Activated naive CD8-positive, alpha-beta T cell treated with anti-CD3 and anti-CD28 coated beads, Interleukin-2, amount 50 U/mL, for 24 hours (primary cell): ENCODE measurements at places on chromosomes 2 and 18.

DNA sequence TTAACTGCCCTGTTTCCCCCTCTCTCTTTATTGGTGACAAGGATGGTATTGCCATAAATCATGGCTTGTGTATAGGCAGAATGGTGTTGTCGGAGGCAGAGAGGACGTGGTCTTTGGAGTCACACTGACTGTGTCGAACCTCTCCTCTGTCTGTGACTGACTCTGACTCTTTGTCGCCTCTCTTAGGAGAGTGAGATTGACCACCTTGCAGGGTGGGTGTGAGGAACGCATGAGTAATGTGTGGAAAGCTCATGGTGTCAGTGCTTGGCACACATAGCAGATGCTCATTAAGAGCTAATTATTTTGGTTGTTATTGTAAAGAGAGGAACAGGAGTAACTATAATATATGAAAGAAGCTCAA lies 145.6 kb downstream of the TTC27 start:
- no peak for DNase-seq

DNA sequence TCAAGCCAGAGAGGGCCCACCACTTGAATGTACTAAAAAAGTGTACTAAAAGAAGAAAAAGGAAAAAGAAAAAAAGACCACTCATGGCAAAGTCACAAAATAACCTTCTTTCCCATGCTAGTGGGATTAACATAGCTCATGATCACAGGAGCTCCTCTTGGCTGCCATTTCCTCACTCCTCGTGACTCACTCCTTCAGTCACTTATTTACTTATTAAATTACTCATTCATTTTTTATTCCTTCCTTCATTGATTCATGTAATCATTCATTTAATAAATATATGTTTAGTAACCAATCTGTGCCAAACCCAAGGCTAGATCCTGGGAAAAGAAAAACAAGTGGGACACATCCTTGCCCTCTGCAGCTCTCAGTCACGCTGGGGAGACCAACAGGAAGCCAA lies 300.5 kb downstream of the INSIG2 start:
- DNase-seq, result no peak

DNA sequence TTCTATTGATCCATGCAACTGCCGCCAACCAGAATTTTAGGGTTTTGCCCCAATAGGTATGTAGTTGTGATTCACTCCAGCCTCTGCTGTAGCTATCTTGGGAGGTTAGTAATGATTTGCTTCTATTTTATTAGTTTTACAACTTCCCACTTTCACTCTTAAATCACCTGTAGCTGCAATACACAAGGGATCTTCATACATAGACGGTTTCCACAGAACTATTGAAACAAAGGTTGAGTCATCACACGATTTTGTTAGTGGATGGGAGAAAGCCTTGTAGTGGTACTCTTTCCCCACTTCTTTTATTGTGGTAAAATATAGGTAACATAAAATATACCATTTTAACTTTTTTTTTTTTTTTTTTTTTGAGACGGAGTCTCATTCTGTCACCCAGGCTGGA lies 104.2 kb upstream of the SPRED2 start:
- DNase-seq, result no peak

DNA sequence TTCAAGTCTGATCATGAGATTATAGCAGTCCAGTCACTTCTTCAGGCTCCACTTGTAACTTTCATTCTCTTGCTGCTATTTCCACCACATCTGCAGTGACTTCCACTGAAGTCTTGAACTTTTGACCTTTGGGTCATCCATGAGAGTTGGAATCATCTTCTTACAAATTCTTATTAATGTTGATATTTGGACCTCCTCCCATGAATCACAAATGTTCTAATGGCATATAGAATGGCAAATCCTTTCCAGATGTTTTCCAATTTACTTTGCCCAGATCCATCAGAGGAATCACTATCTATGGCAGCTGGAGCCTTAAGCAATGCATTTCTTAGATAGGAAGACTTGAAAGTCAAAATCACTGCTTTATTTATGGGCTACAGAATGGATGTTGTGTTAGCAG lies 159.4 kb downstream of the LTBP1 start:
- no peak for DNase-seq

DNA sequence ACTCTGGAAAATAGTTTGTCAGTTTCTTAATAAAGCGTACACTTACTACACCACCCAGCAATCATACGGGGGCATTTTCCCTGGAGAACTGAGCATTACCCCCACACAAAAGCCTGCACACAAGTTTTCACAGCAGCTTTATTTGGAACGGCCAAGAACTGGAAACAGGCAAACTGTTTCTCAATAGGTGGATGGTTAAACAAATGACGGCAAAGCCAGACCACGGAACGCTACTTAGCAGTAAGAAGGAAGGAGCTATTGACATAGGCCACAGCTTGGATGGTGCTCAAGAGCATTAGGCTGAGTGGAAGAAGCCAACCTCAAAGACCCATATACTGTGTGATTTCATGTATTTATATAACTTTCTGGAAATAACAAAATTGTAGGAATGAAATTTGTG lies 9.0 kb downstream of the MALL start:
- DNase-seq, result no peak

DNA sequence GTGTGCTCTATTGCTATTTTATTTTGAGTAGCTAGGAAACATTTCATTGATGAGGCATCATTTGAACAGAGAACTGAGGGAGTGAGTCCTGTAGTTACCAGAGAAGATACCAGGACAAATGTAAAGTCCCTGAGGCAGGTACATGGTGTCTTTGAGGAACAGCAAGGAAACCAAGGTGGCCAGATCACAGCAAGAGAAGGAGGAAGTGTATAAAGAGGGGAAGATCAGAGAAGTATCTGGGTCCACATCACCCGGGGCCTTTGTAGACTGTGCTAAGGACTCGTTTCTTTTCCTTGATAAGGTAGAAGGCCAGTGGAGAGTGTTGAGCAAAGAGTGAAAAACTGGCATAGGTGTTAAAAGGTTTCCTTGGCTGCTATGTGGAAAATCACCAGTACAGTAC lies 34.8 kb upstream of the PLB1 start:
- DNase-seq, result no peak

DNA sequence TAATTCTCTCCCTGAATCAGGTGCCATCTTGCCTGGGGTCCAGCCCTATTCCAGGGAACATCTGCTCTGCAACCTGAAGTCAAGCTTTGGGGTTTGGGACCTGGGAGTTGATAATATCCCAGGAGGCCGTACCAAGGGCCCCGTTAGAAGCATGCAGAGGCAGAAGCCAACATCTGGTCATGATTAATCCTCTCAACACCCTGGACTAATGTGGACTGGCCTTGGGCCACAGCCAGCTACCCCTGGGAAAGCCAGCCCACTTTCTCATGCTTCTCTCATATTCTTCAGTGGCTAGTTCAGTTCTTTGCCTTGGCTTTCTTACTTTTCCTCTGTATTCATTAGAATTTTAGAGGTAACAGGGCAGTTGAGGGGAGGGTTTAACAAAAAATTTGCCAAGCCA lies 515.6 kb upstream of the NRP2 start:
- no peak for DNase-seq

GRCh38 chr2:170142502-170142901 lies 35.4 kb upstream of the MYO3B start:
- no peak for DNase-seq

GRCh38 chr2:64944484-64944883 lies 44.7 kb upstream of the SLC1A4 start:
- no peak for DNase-seq

- no peak for DNase-seq
Measured at GRCh38 chr18:78977637-78978348, 1.8 kb upstream of the SALL3 start.

DNA sequence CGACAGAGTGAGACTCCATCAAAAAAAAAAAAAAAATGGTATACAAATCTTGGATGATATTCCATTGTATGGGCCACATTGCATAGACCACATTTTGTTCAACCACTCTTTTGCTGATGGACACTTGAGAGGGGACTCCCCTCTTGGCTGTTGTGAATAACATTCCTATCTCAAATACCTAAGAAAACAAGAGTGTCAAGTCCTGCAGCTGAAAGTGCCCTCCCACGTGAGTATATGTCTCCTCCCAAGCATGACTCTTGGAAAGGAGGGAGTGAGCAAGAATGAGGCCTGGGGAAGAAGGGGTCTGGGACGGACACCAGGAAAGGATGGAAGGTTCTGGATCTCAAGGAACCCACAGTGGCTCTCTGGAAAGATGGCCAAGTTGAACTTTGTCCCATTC lies 36.0 kb upstream of the NPAS2 start:
- DNase-seq, result no peak

GRCh38 chr2:127605691-127606263 lies 40.2 kb upstream of the GPR17 start:
- DNase-seq, result no peak

DNA sequence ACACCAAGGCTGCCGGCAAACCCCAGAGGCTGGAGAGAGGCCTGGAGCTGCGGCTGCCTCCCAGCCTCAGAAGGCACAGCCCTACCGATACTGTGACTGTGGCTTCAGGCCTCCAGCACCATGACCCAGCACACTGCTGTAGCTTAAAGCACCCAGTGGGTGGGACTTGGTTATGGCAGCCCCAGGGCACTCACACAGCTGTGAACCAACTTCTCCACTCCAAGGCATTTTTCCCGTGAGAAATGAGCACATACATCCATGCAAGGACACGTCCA lies 199.5 kb downstream of the NDUFA10 start:
- no peak for DNase-seq

GRCh38 chr2:88753833-88754584 lies 62.5 kb downstream of the RPIA start:
- DNase-seq, result no peak

- DNase-seq, result no peak
Measured at GRCh38 chr2:105972927-105973326, 221.2 kb downstream of the UXS1 start.
